ENCODE measurements at places on chromosomes 4 and X.

DNA sequence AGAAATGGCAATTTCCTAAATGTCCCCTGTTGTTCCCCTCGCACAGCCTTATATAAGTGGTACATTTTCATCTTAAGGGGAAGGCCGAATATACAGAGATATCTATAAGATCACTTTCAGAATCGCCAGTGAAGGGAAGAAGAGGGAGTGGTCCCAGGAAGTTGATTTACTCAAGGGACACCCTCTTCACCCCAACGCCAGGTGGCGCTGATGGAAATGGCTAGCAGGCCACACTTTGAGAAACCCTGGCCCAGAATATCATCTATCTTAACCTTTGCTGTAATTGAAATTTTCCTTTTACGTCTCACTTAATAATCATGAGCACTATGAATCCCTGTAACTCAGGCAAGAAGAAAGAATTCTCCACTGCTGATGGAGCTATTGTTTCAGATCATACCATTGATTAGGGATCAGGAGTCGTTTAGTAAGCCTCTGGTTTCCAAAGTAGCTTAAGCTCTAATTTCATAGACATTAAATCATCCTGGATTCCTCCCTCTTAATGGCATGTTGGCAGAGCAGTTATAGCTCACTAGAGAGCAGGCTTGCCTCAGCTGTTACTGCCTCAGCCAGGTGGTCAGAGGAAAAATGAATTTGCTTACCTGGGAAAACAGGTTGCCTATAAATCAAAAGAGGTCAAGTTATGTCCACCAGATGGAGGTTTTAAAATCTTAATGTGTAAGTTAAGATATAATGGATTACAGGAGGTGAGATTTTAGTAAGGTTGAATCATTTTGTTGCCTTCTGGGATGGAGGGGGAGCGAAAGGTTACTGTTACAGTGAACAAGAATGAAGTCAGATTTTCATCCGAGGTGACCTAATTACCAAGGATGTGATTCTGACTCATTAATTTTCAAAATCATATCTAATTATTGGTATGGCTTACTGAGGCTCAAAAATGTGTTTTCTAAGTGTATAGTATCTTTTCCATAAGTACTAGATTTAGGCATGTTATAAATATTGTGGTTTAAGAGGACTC, 941.2 kb upstream of the TENM3 start:
- no peak for DNase-seq

DNA sequence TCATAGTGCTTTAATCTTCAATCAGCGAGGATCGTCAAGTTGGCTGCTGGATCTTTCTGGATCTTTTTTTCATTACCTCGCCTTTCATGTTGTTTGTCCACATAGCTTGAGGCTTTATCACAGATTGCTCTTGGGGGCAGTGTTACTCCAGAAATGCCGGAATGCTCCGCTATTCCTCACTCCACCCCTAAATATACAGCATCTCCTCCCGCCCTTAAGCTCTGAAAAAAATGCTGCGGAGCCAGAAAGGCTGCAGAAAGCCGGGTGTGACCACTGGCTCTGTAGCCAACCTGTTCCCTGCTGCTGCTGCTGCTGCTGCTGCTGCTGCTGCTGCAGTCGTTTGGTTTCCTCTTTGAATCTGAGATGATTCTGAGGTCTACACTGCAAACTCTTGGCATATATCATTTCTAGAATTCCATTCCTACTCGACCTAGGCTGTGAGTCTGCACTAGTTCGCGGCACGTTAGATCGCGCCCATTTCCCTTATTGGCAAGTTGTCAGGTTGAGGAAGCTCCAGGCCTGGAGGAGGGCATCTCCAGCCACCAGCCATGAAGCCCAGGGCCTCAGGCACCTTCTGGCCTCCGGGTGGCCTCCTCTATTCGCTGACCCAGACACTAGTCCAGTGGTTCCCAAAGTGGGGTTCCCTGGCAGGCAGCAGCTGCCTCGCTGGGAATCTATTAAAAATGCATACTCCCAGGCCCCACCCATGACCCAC, 34.2 kb downstream of the WDR13 start:
- DNase-seq = peak; percentile 69

- DNase-seq = no peak
Measured at GRCh38 chrX:3442691-3443090, 96.2 kb upstream of the MXRA5 start.

DNA sequence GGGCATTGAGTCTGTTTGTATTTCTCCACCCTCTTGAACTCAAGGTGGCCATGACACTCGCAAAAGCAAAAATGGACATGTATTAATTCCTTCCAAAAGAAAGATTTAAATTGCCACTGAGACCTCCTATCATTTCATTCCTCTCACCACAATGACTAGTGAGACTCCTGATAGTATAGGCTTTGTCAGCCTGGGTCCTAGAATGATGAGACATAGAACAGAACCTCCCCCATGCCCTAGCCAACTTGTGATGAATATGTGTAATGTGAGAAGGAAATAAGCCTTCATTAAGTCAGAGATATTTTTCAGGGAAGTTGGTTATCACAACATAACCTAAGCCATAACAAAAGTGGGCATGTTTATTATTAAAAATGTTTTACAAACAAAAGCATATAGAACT, 62.5 kb downstream of the ASB9 start:
- DNase-seq = no peak

GRCh38 chrX:154333837-154334271, 38.3 kb downstream of the TKTL1 start:
- no peak for DNase-seq

- no peak for DNase-seq
Measured at GRCh38 chrX:13338996-13339515, 19.2 kb upstream of the ATXN3L start.

DNA sequence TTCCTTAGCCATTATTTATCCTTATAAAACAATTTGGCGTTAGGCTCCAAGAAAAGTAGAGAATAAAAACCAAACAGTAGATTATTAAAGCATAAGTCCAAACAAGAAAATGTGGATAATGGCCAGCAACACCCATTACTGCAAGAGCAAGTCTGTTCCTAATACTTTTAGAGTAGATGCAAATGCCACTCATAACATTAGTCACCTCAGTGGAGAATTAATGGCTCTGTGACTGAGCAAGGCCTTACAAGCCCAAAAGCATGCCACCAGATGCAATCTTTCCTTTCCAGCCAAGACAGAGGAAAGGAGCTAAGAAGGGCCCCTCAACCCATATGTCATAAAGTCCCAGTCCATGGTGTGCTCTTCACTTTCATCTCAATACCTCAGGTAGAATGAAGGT, 373.8 kb downstream of the OPHN1 start:
- no peak for DNase-seq

GRCh38 chr4:185950891-185951290, 118.1 kb upstream of the TLR3 start:
- no peak for DNase-seq

DNA sequence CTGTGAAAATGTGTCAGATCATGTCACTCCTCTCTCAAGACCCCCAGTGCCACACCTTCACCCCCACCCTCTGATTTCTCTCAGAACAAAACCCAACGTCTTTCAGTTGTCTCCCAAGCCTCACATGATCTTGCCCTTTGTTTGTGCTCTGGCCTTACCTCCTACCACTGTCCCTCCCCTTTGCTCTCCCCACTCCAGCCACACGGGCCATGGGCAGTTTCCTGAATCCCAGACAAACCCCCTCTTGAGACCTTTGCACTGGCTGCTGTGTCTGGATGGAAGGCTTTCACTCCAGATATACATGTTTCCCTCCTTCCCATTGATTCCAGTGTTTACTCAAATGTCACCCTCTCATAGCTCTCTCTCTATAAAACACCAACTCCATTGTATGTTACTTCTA, 3.6 kb upstream of the CENPE start:
- DNase-seq = no peak

GRCh38 chrX:153926858-153927671, 1.0 kb upstream of the ARHGAP4 start:
- DNase-seq = peak; percentile 71

GRCh38 chr4:61301271-61301670, 101.1 kb downstream of the ADGRL3 start:
- DNase-seq = no peak

GRCh38 chr4:66465111-66465510, 794.8 kb upstream of the EPHA5 start:
- DNase-seq = no peak

DNA sequence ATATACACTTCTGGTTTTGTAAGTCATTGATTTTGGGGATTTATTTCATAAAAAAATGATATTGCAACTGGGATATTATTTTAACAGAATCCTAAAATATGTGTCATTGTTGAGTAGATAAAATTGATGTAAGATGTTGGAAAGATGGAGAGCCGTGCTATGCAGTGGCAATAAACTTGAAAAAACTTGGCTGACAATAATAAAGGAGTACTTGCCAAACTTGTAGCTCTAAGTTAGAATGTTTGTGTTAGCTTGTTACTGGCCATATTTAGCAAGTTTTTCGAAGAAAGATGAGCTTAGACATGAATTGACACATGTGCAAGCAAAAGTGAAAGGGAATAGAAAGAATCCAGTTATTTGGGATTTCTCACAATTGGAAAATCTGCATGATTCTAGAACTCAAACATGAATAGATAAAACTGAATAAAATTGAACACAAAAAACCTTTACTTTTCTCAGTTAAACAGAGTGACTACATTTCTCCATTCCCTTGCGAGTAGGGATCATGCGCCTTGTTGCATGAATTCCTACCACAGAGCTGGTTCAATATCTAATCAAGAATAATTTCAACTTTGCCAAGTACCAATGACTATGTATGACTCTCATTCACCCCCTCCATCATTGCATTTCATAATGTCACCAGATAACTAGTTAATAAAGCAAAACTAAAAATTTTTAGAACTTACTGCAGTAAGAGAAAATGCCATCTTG, 327.8 kb downstream of the CAMK2D start:
- DNase-seq = no peak

DNA sequence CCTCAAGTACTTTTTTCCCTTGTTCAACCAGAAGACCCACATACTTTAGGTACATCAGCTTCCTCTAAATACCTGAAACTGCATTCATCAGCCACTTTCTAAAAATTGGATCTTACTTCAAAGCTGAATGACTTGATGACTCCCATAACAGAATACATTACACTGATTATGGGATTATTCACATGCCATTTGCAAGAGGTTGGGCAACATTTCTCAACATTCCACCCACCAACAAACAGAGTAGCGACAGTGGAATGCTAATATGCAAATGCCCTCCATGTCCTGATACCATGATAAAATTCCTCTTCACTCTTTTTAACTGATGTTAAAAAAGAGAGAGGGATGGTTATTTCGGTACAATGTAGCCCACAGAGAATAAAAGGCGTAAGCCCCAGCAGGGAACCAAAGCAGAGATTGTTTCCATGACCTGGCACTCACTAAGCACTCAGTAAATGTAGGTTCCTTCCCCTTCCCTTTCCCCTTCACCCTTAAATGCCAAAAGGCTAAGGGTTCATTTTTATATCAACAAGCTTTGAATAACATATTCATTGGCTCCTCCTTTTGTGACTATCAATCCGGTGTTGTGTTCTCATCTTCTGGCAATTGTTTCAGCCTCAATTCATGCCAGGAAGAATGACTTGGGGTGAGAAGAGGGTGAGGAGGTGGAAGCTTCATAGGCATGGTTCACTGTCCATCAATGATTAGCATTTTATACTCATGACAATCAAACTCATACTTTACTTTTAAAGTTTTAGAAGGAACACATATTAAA, 317.2 kb downstream of the DHX15 start:
- no peak for DNase-seq

- DNase-seq = no peak
Measured at GRCh38 chrX:40109288-40110008, 11.7 kb upstream of the BCOR start.

DNA sequence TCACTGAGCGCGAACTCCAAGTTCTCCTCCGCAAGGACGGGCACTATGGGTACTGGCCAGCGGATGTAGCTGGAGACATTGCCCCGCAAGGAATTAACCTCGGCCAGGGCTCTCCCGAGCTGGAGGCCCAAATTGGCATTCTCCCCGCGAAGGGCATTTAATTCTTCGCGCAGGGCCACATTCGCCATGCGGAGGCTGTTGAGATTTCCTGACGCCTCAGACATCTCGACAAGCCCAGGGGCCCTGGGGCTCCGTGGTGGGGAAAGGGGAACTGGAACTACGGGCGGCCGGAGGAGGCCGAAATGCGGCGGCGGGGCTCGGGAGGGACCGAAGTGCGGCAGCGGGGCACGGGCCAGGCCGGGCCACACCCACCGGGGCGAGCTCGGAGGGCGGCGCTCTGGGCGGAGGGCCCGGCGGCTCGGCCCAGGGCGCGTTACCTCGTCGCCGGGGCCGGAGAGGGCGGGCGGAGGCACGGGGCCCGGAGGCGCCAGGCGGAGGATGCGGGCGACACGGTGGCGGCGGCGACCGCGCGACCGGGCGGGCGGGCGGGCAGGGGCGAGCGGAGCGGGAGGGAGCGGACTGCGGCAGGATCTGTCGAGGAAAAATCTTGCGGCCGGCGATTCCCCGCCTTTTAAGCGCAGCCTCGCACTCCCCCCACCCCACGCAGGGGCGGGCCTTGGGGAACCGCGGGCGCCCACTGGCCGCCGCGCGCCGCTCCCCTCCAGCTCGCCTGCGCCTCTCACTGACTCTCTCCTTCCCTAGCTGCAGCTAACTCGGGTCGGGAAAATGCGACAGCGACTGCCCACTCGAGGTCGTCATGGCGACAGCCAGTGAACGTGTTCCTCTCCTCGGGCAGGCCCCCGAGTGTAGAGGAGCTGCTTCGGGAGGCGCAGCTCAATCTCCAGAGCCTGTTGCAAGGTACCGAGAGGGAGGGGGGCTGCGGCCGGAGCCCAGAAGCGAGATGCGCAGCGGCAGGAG, at the start of gene RTL5:
RTL5 (minus strand) TSS at position 599 of the 978 bp plus-strand sequence.
- no peak for DNase-seq

DNA sequence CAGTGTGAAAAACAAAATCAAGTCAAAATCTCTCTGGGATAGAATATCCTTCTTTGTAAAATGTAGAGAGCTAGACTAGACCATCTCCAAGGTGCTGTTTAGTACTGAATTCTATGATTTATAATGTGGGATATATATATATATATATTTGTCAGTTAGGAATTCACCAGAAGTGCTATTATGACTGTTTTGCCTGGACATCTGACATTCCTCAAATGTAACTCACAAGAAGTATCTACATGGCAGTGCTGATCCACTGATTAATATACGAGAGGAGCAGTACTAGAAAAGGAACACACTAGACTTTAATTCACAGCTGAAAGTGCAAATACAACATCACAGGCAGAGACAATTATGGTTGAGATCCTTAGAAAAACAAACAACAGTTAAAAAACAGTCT, 208.9 kb downstream of the GBA3 start:
- DNase-seq = no peak

DNA sequence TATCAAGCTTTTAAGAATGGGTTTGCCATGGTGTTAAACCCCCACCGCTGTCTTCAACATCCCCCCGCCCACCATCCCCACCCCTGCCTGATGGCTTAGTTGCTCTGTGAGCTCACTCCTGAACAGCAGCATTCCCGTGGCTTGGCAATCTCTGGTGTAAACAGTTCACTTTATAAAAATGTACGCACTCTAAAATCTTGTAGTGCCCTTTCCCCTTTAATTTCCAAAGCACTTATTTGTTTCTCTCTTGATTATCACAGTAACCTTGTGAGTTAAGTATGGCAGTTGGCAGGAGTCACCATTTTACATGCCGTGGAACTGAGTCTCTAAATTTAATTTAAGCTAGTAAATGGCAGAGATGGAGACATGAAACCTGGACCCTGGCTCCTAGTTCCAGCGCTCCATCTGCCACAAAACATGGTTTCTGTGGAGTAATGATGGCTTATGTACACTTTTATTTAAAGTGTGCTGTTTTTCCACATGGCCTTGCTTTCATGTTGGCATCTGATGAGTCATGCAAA, 123.1 kb downstream of the AFF1 start:
- DNase-seq = no peak
